ENCODE measurements at places on chromosomes 16 and 17.
A peak's percentile ranks its signal among the peaks of the same experiment; 100 is the strongest.

GRCh38 chr17:41666708-41667279 lies 21.9 kb upstream of the EIF1 start:
- DNase-seq = peak; percentile 80

DNA sequence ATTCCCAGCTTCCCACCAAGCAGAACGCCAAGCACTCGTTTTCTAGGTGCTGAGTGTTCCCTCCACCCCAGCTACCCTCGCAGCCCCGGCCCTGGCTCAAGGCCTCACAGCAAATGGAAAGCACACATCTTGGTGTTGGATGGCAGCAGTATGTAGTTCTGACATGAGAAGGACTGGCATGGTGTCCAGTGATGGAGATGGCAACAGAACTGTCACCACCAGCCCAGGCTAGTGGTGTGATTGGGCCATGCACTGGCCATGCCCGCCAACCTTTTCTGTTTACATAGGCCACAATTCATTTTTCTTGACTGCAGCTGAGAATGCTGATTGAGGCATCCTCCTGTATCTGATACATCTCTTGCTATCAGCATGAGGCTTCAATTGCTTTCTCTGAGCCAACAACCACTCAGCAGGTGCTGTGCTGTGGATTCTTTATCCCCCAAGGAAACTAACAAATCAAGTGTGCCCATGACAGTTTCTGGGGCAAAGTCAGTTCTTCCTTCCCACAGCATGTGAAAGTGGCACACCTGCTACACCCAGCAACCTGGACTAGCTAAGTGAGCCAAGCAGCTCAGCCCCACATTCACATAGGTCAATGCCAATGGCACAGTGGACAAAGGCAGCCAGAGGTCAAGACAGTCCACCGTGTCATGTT lies 3.8 kb downstream of the SLC12A4 start:
- no peak for DNase-seq

- DNase-seq = no peak
Measured at GRCh38 chr16:78505036-78505435, 405.6 kb downstream of the WWOX start.

GRCh38 chr16:50440531-50440930 lies 71.7 kb upstream of the BRD7 start:
- DNase-seq = no peak

DNA sequence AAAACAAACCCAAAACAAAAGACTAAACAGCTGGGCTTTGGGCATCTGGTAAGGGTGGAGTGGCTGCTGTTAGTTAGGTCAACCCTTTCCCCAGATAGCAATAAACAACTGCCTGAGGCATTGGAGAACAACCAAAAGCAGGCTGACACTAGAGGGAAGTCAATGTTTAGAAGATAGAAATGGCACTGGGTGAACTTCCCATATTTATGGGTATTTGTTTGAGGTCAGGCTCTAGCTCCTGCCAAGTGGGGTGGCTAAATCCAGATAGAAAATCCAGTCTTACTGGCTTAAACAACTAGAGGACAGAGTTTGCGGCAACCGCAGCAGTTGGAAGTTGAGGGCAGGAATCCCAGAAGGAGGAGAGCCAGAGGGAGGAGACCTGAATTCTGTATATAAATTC lies 79.4 kb downstream of the SDK2 start:
- no peak for DNase-seq

- no peak for DNase-seq
Measured at GRCh38 chr17:1460233-1460632, 4.2 kb upstream of the CRK start.

GRCh38 chr17:64182325-64183012 lies 52.5 kb upstream of the ERN1 start:
- DNase-seq = no peak

DNA sequence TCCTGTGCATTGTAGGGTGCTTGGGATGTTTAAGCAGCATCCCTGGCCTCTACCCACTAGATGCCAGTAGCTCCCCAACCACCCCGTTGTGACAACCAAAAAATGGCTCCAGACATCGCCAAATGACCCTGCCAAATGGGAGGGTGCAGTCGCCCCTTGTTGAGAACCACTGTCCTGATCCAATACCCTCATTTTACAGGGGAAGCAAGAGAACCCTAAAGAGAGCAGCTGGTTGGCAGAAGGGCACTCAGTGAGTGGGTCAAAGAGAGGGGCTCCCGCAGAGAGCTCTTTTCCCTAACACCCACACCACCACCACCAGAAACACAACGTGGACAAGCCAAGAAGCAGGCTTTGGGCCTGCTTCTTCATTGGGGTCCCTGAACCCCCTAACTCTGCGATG lies 18.4 kb downstream of the TEKT5 start:
- no peak for DNase-seq

- no peak for DNase-seq
Measured at GRCh38 chr16:89325861-89326471, 108.5 kb downstream of the ZNF778 start.

- DNase-seq = no peak
Measured at GRCh38 chr17:40912486-40913210, 24.8 kb downstream of the KRT23 start.

DNA sequence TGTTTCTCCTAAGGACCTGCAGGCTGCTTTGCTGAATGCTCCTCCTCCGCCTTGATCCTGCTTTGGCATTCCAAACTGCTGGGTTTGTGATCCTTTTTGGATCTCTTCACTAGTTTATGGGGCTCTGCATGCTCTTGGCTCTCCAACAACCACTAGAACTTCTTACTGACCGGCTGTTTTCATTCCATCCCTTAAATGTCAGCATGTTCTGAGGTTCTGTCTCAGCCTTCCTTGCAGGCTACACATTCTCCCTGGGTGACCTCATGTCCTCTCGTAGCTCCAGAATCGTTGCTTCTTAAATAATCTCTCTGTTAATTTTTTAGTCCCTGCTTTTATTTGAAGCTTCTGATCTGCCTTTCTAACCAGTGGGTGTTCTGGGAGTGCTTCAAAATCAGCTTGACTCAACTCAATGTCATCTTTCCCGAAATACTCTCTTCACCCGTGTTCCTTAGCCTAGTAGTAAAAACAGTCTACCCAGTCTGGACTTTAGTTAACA lies 119.0 kb upstream of the HS3ST2 start:
- DNase-seq = no peak

GRCh38 chr17:9226794-9227135 lies 205.5 kb downstream of the NTN1 start:
- no peak for DNase-seq

DNA sequence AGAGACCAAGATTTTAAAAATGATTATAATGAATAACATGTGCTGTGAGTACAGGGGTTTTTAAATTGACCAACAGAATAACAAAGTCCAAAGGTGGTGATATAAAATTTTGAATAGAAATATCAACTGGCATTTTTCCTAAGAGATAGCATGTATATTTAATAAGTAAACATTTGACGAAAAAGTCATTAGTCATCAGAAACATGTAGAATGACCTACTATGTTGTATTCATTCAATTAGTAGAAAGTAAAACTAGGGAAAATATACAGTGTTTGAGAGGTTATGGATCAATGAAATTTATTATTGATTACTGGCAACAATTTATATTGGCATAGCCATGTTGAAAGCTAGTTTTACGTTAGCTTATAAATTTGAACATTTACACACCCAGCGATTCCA lies 30.6 kb upstream of the CNTNAP4 start:
- no peak for DNase-seq

DNA sequence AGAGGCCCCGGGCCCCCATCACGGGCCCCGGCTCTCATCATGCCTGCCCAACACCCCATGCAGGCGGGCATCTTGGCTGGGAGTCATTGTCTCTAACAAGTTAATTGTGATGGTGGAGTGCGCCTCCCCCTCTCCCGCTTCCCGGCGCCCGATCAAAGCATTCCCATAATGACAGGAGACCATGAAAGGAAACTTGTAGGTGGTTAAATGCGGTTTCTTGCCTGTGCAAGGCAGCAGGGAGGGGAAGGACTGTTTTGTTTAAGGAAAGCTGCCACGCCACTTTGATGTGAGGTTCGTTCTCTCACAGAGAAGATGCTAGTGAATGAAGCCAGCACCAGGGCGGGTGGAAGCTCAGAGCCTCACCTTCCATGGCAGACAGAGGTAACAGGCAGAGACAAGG lies 45.4 kb downstream of the C16orf78 start:
- DNase-seq = no peak

- DNase-seq = no peak
Measured at GRCh38 chr17:1560101-1560857, 2.3 kb downstream of the PITPNA start.

DNA sequence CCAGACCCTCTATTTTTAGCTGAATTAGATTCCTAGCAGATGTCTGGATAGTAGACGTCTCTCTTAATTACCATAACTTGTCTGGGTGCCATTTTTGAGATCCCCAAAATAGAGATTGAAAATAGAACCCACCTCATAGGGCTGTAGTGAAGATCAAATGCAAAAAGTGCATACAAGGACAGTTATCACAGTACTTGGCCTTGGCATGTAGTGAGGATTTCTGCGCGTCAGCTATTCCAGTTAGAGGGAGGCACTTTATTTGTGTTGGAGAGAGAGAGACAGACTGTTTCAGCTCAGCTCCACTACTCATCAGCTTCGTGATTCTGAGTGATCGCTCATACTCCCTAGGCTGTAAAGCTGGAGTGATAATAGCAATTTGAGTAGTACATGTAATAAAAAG lies 59.6 kb upstream of the CDH13 start:
- no peak for DNase-seq

GRCh38 chr17:63824362-63824761 lies 2.9 kb upstream of the PSMC5 start:
- no peak for DNase-seq

DNA sequence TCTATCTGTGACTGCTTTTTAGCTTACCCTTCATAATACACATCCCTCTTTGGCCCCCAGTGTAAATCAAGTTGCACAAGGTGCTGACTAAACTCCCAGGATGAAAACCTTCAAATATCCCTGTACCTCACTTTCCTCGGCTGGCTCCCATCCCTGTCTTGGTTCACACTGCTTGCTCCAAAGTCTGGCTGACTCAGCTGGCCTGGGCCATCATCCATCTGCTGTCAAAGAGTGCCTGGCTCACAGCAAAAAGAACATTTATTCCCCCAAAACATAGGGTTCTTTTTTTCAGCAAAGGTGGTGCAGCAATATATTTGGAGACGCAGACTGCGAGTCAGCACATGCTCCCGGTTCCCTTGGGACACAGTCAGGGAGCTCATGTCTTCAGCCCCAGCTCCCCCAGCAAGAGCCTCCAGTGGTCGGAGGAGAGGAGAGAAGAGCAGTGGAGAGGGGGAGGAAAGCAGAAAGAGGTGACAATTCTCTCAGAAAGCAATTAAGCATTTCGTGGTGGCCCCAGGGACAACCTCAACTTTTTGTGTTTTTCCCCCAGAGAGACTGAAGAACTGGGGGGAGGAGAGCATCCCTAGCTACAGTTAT lies 26.1 kb downstream of the GPR142 start:
- no peak for DNase-seq

DNA sequence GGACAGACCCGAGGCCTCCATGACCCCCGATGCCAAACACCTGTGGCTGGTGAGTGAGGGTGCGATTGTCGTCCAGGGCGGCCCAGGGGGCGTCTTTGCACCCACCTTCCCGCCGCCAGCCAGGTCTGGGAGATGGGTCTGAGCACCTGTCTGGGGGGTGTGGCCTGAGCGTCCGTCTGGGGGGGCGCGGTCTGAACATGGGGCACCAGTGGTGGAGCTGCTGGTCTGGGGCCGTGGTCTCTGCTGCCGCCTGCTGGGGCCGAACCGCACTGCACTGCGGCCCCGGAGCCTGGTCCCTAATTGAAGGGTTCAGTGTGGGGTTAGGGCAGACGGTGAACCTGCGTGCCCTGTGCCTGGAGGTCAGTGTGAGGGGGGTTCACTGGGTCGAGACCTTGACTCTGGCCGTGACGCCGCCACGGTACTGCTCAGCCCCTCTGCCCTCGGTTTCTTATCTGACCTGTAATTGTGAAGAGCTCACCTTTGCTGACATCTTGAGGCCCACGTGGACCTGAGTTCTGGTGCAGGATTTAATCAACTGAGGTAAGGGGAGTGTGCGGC lies 12.6 kb upstream of the TCF25 start:
- DNase-seq = peak; percentile 54

DNA sequence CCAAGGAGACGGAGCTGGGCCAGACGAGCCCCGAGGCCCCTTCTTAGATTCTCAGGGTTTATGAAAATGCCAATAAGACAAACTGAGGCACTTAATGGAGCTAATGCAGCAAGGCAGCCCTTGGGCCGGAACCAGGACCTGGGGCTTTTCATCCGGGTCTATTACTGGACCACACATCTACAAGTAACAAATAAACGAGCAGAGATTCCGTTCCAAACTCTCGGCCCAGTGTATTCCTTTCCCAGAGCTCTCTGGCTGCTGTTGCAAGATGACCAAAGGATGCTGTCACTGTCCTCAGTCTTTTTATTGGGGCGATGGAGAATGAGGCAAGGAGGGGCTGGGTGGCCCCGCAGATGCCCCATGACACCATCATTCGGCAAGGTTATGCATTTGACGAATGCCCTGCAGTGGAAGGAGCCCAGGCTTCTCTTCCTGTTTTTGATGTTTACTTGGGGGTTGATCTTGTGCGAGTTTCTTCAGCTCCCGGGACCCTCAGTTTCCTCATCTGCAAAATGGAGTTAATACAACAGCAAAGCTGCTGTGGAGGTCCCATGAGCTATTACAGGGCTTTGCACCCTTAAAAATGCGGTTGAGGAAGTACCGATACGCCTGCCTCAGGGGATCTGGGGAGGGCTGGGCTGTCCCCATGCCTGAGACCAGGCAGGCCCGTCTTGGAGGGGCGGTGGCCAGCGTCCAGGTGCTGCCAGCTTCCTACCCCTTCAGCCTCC lies 1.1 kb upstream of the NTN1 start:
- no peak for DNase-seq

GRCh38 chr16:57252148-57252721 lies 7.2 kb downstream of the ARL2BP start:
- DNase-seq = no peak

DNA sequence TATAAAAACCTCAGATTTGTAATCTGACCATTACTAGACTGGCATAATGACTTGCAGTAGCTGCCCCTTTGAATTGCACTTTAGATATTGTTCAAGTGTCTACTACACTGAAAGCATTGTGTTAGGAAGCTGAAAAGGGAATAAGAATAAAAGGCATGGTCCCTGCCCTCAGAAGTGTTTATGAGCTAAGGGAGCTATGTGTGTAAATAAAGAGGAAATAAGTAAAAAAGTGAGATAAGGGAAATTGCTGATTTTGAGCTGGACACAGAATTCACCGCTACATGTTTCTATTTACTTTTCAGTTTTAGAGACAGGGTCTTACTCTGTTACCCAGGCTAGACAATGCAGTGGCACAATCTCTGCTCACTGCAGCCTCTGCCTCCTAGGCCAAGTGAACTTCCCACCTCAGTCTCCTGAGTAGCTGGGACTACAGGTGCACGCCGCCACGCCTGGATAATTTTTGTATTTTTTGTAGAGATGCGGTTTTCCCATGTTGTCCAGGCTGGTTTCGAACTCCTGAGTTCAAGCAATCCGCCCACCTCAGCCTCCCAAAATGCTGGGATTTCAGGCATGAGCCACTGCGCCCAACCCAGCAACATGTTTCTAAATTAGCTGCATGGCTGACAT lies 57.0 kb downstream of the GRB2 start:
- DNase-seq = no peak

DNA sequence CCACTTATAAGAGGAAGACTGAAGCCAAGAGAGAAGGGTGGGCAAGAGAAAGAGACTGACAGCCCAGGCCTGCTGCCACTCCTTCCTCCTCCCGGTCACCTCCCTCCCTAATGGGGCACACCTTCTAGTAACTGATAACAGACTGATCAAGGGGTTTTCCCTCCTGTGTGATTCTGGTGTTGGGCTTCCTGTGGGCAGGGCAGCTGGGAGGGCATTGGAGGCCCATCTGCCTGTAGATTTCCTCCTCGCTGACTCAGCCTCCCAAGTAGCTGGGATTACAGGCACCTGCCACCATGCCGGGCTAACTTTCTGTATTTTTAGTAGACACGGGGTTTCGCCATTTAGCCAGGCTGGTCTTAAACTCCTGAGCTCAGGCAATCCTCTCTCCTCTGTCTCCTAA lies 16.2 kb downstream of the CA4 start:
- DNase-seq = no peak

Data from stimulated activated CD8-positive, alpha-beta memory T cell treated with anti-CD3 and anti-CD28 coated beads, Interleukin-4, amount 100 ng/mL, for 1 hour (primary cell).